ENCODE measurements at places on chromosomes 6 and 20.

GRCh38 chr20:14888134-14888533 is 550.7 kb upstream of the FLRT3 start:
- DNase-seq: no peak

DNA sequence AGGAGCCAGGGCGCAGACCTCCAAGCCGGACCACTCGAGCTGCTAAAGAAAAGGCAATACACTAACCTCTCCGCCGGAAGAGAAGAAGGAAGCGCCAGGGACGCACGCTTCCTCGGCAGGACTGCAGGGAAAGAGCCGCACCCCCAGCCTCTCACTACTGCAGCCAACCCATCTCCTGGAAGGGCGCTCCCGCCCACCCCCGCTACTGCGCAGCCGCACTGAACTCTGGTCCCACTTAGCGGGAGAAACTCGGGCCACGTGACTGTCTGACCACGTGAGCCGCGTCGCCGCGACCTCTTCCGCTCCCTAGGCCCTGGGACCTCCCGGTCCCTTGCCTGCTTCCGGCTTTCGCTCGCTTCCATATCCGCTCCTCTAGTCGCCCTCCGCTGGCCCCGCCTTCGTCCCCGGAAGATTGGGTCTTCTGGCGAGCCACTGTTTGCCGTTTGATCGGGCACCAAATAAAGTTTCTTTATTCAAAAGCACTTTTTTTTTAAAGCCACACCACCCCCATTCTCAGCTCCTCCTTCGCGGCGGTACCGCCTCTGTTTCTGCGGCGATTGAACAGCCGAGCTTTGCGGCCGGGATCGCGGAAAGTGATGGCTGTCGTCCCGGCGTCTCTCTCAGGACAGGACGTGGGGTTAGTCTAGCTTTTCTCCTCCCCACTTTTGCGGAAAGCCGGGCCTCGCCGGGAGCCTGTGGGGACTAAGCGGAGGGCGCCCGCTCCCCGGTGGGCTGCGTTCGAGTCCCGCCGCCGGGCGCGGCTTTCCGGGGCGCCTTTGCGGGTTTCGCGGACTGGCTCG is at the start of gene RMND1:
TSS of gene RMND1 (minus strand) at position 177 of the 800 bp plus-strand sequence. CDS start 6,315 bp downstream, outside the sequence.
- peak; percentile 100 for DNase-seq

DNA sequence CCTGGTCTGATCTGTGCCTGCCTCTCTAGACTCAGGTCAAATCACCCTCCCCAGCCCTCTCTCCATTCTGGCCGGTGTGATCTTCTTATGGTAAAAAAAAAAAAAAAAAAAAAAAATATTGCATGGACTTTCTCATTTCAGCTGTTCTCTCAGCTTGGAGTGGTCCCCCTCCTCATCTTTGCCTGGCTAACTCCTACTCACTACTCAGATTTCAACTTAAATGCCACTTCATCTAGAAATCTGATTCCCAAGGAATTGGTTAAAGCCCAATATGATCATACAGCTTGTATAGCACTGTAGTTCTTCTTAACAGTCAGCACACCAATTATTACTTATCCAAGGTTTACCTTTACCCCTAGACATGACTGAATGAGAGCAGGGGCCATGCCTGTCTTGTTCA is 105.9 kb upstream of the CARMIL1 start:
- no peak for DNase-seq

DNA sequence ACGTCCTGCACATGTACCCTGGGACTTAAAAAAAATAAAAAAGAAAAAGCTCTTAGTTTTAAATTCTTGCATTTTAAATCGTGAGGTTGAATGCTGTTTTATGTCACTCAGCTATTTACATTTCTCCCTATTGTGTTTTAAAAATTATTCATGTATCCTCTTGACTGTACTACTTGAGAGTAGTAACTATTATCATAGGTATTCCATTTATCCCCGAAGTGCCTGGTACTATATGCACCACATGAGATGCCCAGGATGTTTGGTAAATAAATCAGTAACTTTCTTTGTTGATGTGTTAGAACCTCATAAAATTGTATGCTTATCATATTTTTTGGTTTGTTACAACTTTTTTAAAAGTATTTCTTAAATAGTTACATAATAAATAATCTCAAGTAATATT is 18.4 kb downstream of the MAP3K4 start:
- no peak for DNase-seq

DNA sequence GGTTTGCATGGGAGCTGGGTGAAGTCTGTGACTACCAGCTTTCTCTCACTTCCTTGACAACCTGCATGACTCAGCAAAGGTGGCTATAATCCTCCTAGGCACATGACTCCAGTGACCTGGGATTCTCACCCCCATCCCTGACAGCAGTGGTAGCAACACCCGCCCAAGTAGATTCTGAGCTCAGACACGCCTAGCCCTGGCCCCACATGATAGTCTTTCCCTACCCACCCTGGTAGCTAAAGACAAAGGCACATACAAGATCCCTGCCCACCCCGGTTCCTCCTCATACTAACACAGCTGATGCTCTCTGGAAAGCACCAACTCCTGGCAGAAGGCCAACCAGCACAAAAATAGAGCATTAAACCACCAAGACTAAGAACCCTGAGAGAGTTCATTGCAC is 25.9 kb upstream of the CRISP1 start:
- no peak for DNase-seq

DNA sequence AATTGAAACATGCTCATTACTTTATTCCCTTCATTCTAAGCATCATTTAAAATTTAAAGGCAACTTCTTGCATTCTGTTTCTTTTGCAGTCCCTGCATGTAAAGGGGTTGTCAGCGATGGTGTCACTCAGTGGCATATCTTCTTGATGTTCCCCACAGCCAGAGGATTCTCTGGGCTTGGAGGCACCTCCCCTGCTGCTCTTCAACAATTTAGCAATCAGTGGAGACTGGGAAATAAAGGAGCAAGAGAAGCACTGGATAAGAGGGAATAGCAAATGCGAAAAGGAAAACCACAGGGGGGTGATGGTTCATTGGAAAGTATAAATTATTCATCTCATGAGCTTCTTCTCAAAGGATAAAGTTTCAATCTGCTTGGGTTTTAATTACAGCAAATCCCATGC is 30.7 kb upstream of the MC3R start:
- no peak for DNase-seq

DNA sequence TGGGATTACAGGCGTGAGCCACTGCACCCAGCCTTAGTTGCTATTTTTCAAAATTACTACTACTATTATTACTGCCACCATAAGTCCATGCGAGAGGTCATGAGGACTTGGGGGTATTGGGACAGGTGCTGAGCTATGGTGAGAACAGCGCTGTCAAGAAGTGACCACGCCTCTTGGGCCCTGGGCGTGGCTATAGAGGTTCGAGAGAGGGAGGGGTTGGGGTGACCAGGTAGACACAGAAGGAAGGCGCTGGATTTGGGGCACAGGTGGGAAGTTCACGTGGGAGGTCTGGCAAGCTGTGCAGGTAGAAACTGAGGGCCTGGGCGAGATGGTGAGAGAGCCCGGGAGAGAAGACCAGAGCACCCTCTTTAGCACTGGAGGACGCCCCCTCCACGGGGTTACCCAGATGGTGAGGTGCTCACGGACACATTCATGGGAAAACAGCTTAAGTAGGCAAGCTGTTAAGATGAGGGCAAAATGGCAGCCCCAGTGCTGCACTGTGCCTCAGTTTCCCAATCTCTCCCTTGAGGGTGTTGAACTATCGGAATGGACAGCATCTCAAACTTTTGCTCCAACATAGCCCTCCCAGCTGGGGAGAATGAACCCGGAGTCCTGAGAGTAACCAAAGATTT is 61.0 kb downstream of the RAB44 start:
- DNase-seq: no peak

DNA sequence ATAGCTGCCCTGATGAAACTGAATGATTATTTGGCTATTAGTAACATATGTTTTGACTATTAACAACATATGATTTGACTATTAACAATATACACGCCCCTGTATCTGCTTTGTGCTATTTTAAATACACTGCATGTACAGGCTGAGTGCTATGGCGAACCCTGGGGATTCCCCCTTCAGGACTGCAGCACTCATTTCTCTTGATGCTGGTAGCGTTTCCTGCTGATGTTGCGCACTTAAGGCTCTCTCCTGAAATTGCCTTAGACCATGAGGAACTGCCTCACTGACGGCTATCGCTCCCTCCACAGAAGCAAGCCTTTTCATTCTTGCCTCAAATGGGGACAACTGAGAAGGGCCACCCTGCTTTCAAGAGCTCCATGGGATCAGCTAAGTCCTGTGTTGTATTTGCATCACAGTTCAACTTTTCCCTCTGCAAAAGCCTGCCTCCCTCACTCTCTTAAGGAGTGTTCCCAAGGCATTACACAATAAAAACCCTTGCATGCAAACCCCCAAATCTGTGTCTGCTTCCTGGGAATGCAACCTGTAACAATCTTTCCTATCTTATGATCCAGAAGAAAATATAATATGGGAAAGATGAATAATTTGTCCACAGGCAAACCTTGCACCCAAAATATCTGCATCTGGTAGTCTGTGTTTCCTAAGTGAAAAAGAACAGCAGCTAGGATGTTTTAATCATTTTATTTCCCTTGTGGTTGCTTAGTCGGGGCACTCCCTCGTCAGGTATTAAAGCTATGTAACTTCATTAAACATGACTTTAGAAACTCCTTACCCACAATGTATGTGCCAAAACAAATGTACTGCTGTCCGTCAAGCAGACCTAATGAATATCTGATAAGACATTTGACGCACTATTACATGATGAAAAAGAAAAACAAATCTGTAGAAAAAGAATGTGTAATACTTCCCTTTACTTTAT is 456.4 kb downstream of the COL12A1 start:
- no peak for DNase-seq

DNA sequence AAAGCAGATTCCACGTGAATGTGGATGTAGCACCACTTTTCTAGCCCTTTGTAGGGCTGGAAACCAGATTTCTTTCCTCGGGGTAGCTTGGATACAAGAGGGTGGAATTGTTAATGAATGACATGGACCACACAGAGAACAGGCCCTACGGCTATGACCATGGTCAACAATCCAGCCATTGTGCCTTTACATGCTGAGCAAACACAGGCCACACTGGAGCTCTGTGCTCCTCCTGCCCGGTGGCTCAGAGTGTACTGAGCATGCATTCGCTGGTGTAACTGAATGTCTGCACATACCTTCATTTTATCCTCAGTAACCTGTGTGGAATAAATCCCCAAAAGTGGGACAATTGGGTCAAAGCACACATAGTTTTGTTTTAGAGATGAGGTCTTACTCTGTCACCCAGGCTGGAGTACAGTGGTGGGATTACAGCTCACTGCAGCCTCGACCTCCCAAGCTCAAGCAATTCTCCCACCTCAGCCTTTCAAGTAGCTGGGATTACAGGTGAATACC is 32.8 kb downstream of the LRP11 start:
- DNase-seq: no peak

DNA sequence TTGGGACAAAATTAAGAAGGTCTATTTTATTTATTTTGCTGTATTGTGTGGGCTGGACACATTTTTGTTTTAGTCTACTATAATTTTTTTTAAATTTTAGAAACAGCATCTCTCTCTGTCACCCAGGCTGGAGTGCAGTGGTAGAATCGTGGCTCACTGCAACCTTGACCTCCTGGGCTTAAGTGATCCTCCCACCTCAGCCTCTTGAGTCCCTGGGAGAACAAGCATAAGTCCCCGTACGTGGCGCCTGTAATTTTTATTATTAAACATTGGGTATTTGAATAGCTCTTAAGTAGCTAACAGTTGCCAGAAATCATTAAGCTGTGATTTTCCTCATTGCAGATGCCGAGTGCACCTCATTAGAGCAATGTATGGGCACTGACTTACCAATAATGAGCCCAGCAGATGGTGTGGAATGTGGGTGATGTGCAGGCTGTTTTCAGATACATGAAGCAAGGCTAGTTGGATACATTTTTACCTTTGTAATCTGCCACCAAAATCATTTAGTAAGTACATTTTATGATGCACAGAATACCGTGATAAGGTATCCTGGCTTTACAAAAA is 10.3 kb upstream of the MAS1 start:
- DNase-seq: no peak

- no peak for DNase-seq
These were observed 179.3 kb downstream of the MTHFD1L start for GRCh38 chr6:151044465-151045441.

DNA sequence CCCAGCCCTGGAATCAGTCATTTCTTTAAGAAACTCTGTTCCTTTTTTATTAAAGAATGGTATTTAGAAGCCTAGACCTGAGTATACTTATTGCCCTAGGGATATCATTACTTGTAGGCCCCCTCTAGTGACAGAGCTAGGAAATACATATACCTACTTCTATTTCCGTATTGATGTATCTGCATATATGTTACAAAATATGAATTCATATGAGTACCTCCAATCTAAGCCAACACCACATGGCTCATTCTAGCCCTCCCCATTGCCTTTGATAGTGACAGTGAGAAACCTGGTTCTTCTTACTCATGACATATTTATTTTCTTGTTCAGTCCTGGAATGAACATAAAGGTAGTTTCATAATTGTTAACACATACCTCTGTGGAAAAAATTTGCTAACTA is 137.2 kb downstream of the FARS2 start:
- DNase-seq: peak; percentile 45

DNA sequence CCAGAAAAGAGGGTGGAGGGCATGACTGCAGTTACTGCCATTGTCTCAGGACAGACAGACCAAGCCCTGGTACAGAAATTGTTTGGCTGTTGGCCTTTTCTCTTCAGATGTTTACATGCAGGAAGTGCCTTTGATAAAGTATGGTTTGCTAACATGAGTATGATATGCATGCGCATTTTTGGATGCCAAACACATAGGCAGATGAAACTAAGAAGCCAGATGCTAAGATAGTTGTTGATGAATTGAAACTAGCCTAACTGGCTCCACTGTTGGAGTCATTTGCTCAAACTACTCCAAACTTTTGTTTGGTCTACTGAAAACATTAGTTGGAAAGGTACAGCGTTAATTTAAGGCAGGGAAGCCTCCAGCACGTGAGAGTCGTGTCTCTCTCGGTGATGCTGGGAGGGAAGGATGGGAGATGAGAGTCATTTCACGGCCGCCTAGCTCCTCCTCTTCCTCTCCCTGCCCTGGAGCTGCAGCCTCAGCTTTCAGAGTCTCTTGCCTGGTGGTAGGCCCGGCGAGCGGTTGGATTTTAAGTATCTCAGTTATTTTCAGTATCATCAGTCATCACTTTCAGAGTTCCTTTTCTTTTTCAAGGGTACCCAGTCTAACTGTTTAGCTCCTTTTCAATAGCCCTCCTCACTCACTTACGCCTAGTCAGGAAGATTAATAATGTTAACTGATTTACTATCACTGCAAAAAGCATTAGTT is 29.7 kb downstream of the RREB1 start:
- peak; percentile 71 for DNase-seq

- no peak for DNase-seq
These were observed 105.7 kb downstream of the ASXL1 start for GRCh38 chr20:32463642-32464400.

DNA sequence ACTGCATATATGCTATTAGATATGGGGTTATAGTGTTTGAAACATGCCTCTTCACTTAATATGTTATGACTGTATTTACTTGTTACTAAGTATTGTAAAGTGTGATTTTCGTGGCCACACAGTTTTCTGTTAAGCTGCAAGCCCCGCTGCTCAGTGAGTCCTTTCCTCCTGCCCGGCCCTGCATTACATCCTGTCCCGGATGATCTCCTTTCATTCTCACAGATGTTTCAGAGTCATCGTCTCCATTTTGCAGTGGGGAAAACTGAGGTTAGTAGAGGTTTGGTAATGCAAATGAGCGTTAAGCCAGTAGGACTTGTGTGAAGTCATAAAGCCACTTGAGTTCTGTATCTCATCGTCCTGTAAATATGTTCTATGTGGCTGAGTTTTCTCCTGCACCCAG is 155.5 kb downstream of the CFAP61 start:
- no peak for DNase-seq

GRCh38 chr6:125421836-125422235 is 120.1 kb upstream of the HDDC2 start:
- no peak for DNase-seq

- DNase-seq: no peak
These were observed 157.9 kb downstream of the MRPL14 start for GRCh38 chr6:43969158-43969981.

GRCh38 chr6:147942363-147942762 is 400.3 kb upstream of the SASH1 start:
- no peak for DNase-seq
